Left lung (tissue), 14 donors: ENCODE measurements at places on chromosomes 1 and 21. TPM values are rescaled to one million over a fixed set of nuclear protein-coding genes. Genes with fewer than 3 reads are reported as not detected.

Gene SPRR1B
- polyA plus RNA-seq: not detected

Gene BTBD19
- 24.8 TPM for polyA plus RNA-seq

Gene ACBD6
- 79.0 TPM for polyA plus RNA-seq

DNA sequence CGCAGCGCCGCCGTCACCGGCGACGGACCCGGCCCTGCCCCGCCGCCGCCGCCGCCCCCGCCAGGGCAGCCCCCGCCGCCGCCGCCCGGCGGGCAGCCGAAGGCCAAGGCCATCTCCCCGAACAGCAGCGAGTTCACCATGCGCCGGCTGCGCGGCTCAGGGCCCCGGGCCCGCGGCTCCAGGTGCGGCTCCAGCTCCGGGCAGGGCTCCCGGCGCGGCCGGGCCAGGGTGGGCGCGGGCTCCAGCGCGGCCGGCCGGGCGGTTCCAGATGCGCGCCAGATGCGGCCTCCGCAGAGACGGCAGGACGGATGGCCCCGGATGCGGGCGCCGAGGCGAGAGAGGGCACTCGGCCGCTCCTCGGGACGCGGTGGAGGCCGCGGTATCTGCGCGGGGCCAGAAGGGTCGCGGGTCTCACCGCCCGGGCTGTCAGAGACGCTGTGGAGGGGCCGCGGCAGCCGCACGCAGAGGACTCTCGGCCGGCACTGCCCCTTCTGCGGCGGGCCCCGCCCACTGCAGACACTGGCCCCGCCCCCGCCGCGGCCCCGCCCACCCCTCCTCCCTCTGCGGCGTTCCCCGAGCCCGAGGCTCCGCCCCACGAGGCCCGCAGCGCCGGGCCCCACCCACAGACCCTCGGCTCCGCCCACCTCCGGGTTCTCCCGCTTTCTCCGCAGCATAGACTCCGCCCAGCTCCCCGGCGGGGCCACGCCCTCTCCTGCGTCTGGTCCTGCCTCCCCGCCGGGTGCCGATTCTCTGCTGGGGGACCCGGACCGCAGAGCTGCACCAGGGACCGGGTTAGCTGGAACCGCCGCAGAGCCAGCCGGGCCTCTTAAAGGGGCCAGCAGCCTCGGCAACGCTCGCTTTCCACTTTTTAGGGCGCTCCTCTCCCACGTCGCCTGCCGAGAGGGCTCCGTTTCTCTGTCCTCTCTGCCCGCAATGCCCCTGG, at the start of gene IFFO2:
IFFO2 (minus strand) TSS at position 484 of the 943 bp plus-strand sequence; CDS start at position 140, 344 bp downstream.
- DNase-seq: peak; percentile 99

DNA sequence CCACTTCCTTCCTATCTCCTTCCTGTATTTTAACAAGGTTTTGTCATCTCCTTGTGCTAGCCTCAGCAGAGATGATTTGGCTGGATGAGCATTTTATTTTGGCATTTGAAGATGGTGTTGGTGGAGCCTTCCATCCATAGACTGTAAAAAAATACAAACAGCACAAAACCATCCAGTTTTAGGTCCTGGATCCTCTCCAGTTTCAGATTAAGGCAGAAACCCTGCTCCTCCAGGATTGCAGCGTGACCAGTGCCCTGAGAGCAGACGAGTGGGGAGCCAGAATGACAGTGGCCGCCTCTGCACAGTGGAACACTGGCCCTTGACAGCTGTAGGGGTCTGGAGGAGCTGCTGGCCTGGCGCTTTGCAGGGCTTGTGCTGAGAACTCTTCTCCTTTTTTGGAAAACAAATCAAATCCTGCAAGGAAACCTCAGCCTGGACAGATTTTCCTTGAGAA, 72.2 kb upstream of the GADD45A start:
- no peak for DNase-seq

- DNase-seq: no peak
Observed at GRCh38 chr1:246304484-246305259, 202.4 kb downstream of the SMYD3 start.

DNA sequence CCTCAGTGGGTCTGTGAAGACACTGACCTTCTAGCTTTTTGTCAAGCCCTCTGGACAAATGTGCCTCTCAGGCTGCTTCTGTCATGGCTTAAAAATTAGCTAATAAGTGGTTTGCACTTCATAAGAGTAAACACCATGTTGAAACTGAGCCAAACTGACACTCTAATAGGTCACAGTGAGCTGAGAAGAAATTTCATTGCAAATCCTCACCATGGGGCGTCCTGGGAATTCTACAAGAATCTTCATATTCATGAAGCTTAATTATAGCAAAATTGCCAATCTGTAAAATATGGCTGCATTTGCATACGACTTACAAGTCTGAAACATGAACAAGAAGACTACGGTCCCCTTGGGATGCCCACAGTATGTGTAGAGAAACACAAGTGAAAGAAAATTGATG, 188.6 kb downstream of the DSCAM start:
- no peak for DNase-seq

GRCh38 chr1:37473431-37474045, 842 bp upstream of the ZC3H12A start:
- no peak for DNase-seq

GRCh38 chr1:94382201-94382600, 36.0 kb upstream of the ABCD3 start:
- no peak for DNase-seq

DNA sequence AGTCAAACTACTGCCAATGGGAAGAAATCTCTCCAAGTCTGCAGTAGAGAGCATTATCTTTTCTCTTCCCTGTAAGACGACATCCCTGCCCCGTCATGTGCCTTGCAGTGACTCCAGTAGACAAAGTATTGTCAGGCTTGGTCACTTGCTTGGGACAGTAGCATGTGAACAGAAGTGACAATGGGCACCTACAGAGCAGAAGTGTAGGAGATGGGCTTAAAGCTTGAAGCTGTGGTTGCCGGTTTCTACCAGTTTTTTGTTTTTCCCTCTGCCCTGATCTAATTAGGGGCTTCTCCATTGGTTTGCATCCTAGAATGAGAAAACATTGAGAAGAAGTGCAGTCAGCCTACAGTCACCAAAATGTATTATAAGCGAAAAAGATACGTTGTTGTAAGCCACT, 12.7 kb downstream of the F3 start:
- DNase-seq: no peak

DNA sequence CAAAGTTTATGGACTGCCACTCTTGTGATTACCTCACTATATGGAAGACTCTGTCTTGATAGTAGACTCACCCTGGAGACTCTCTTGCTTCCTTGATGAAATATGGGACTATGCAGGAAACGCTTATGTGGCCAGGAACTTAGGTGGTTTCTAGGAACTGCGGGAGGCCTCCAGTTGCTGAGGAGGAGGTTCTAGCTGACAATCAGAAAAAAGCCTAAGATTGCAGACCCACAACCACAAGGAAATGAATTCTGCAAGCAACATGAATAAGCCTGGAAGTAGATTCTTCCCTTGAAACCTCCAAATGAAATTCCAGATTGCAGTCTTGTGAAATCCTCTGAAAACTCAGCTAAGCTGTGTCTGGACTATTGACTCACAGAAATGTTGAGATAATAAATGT, 88.9 kb upstream of the COL11A1 start:
- no peak for DNase-seq

GRCh38 chr1:150233359-150234308, 2.3 kb downstream of the ANP32E start:
- DNase-seq: peak; percentile 53

DNA sequence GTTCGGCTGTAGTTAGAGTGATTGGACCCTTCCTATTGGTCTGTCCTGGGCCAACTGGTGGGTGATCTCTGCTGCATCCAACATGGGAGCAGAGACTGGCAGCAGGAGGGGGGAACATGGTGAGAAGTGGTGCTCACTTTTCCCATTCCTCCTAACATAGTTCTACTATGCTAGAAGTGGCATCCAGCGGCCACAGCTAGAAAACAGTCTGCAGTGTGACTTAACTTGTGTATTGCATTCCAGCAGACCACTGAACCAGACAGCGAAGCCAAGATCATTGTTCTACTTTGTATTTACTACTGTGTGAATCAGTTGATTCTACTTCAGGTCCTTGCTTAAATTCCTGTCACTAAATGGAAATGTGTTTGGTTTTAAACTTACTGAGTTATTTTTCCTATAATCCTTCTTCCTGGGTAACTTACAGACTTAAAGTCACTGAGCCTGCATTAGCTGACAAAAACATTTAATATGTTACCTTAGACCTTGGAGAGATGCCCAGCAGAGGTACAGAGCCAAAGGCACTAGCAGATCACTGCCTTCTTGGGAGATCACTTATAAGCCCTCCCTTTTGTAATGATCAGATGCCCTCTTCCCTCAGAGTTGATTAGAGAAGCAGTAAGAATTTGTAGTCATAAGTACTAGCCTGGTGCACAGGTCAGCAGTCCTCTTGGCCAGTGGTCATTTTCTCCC, 8.2 kb downstream of the FABP3 start:
- no peak for DNase-seq

DNA sequence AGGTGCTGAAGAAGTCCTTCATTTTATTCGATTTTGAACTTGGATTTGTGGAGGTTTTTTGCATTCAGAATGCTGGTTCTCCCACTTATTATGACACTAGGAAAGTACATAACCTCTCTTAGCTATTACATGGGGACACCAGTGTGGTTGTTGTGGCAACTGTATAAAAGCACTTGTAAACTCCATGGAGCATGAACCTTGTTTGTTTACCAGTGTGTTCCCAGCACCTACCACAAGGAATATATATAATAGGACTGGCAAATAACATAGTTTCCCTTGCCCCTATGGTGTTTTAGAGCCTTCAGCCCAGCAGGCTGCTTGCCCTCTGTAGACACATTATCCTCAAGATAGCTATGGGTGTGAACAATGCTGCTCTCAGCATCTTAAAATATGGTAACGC, 43.1 kb downstream of the RASSF5 start:
- no peak for DNase-seq

- DNase-seq: peak; percentile 19
Observed at GRCh38 chr1:244968471-244968871, 104.1 kb upstream of the HNRNPU start.

- no peak for DNase-seq
Observed at GRCh38 chr1:219446288-219446687, 166.6 kb downstream of the ZC3H11B start.

GRCh38 chr1:219066631-219067349, 106.9 kb upstream of the LYPLAL1 start:
- no peak for DNase-seq

GRCh38 chr1:159430985-159431384, 1.0 kb upstream of the OR10J4 start:
- DNase-seq: no peak
